Stimulated activated CD8-positive, alpha-beta memory T cell treated with anti-CD3 and anti-CD28 coated beads, Interleukin-7, amount 100 ng/mL, for 1 hour (primary cell): ENCODE measurements at places on chromosomes 3 and 15.

DNA sequence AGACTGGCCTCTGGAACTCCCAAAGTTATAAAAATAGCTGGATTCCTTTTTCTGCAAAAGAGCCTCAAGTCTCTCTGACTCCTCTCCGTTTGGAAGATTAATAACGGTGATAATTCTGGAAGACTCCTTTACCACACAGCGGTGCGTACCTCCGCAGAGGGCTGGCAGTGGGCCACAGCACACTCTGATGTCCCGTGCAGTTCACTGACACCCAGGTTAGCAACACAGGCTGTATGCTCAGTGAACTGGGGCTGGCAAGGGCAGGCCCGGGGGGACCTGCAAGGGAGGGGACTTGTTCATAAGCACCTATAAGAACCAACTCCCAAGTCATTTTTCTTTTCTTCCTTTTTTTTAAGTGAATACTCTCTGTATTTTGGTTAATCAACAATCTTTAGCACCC, 120.3 kb upstream of the TJP1 start:
- DNase-seq: no peak

GRCh38 chr15:57500256-57500655, 91.4 kb upstream of the MYZAP start:
- DNase-seq: no peak

GRCh38 chr3:139310474-139310933, 33.3 kb upstream of the MRPS22 start:
- no peak for DNase-seq

- DNase-seq: no peak
Measured at GRCh38 chr3:42025370-42026138, 63.7 kb upstream of the ULK4 start.

GRCh38 chr15:70920981-70921696, 28.5 kb downstream of the LRRC49 start:
- no peak for DNase-seq

GRCh38 chr3:42709621-42710020, 7.0 kb upstream of the HHATL start:
- DNase-seq: no peak

GRCh38 chr15:81091889-81092558, 42.0 kb upstream of the CFAP161 start:
- no peak for DNase-seq

- DNase-seq: no peak
Measured at GRCh38 chr3:105483476-105483875, 116.8 kb downstream of the ALCAM start.

- DNase-seq: peak; percentile 44
Measured at GRCh38 chr15:72319985-72320671, at the start of gene CELF6. Gene CELF6 (minus strand): TSS chr15:72320157. CDS start chr15:72319874, 283 bp downstream.

DNA sequence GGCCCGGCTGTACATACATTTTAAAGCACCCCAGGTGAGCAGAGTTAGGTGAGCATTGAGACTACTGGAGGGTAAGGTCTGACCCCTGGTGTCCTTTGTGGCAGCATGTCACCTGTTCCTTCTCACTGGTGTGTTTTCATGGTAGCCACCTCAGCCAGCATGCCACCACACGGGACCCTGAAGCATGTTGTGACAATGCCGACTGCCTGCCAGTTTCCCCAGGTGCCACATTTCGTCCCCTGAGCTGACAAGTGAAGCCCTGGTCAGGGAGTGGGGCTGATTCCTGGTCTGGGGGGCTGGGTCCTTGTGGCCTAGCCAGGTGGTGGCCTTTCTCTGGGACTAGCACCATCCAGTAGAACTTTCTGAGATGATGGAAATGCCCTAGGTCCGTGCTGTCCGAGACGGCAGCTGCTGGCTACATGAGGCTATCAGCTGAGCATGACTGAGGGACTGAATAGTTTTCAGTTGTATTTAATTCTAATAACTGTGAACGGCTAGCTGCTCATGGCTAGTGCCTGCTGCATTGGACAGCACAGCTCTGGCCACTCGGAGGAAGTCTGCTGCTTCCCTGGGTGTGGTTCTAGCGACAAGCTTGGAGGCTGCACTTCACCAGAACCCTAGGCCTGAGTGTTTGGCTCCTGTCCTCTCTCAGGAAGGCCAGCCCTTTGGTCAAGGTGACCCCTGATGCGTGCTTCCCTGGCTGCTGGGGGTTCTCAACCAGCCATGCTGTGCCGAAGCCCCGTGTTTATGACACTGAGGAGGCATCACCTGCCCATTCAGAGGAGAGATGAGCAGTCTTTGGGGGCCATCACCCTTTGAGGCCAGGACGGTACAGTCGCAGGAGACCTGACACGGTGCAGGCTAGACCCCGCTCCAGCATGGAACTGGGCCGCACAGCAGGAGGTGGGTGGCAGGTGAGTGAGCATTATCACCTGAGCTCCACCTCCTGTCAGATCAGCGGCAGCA, 3.9 kb downstream of the C3orf22 start:
- no peak for DNase-seq

DNA sequence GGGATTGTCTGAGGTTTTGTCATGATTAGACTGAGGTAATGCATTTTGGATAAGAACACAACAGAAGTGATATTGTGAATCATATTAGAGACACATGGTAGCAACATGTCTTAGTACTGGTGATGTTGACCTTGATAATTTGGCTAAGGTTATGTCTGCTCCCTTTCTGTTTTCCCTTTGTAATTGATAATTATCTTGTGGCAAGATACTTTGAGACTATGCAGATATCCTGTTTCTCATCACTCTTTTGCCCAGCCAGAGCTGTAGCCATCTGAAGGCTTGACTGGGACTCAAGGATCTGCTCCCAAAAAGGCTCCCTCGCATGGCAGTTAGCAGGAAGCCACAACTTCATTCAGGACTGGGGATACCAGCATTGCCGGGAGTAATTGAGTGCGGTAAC, 35.3 kb upstream of the LARS2 start:
- no peak for DNase-seq

DNA sequence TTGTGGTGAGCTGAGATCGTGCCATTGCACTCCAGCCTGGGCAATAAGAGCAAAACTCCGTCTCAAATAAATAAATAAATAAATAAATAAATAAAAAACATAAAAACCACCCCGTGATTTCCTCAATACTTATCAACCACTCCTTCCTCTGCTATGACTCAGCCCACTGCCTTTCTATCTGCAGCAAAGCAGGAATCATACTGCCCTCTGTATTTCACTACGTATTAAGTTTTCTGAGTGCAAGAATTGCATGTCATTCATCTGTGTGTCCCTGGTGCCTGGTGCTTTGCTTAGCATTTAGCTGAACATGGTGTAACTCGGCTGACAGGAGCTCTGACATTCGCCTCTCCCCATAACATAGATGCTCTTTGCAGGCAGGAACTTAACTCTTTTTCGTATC, 7.1 kb downstream of the LSG1 start:
- no peak for DNase-seq

DNA sequence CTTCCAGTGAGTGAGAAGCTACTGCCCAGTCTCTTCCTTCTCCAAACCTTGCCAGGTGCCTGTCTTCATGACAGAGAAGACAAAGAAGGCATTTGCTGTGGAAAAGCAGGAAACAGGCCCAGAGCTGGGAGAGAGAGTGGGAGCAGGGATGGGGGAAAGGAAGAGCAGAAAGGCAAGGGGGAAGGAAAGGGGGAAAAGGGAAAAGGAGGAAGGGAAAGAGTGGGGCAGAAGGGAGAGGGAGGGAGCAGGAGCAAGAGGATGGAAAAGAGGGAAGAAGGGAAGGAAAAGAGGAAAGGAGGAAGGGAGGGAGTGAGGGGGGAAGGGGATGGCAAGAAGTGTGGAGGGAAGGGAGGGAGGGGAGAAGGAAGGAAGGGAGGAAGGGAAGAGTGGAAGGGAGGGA, 121.2 kb upstream of the LINGO1 start:
- no peak for DNase-seq

GRCh38 chr3:106176734-106177133, 307.9 kb upstream of the CBLB start:
- peak; percentile 23 for DNase-seq

- DNase-seq: no peak
Measured at GRCh38 chr3:139323146-139323545, 20.7 kb upstream of the MRPS22 start.

DNA sequence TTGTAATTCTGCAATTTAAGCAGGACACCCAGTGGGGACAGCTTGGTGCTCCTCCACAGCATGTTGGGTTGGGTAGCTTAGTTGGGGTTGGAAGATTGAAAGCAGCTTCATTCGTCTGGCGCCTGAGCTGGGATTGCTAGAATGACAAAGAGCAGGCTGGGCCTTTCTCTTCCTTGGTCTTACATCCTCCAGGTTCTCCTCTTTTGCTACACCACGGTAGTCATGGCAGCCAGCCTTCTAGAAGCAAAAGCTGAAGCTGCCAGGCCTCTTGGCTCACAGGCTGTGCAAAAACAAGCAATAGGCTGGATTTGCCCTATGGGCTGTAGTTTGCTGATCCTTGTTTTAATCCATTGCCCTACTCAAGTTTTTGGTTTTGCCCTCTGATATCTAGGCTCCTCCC, 3.2 kb upstream of the ANXA2 start:
- DNase-seq: no peak

DNA sequence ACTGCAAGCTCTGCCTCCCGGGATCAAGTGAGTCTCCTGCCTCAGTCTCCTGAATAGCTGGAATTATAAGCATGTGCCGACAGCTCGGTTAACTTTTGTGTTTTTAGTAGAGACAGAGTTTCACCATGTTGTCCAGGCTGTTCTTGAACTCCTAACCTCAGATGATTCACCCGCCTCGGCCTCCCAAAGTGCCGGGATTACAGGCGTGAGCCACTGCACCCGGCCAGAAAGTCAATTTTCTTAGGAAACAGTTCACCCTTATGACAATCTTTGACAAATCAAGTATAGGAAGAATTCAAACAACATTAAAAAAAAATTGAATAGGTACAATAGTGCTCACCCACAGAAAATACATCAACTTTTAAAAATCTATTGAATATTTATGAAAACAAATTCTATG, 23.6 kb upstream of the DUT start:
- DNase-seq: no peak

DNA sequence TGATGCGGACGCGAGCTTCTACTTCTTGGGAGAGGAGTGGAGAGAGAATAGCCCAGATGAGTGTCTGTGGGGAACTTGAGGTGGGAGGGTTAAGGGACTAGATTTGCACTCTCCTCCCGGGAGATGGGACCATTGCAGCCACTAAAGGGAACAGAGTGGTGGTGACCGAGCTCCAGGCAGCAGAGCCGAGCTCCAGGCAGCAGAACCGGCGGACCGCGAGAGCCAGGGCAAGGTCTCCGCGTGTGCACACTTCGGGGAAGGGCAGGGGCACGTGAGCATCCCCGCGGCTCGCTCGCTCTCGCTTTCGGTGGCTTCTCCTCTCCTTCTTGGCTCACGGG, 1.1 kb downstream of the IGDCC3 start:
- DNase-seq: no peak

- no peak for DNase-seq
Measured at GRCh38 chr15:63048776-63049665, 6.5 kb downstream of the TPM1 start.

DNA sequence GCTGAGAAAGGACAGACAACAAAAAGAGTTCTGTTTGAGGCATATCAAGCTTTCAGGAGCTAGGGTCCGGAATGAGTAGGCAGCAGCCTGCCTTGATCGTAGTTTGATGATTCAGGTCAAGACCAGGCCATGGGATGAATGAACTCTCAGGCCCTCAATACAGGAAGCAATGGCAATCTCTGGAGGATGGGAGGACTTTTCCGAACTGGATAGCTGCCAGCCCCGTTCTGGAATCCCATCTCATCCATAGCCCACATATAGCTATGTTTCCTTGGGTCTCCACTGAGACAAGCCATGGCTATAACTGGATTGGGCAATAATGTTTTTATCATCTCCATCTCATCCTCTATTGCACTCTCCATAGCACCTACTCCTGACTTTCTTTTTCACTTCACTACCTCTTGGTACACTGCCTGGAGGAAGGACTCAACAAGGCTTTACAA, 12.8 kb downstream of the AHSG start:
- no peak for DNase-seq

- DNase-seq: no peak
Measured at GRCh38 chr3:14299767-14300166, 102.6 kb upstream of the SLC6A6 start.

DNA sequence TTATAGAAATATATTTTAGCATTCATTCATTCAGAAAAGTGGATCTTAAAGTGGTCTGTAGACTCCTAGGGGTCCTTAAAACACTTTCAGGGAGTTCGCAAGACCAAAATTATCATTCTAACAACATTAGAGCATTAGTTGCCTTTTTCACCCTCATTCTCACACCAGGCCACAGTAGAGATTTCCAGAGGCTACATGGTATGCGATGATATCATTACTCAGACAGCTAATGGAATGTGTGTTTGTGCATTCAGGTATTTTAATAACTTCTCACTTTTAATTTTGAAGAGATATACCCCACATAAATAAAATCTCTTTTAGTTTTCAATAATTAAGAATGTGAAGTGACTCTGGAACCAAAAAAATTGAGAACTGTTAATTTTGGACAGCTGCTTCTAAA, 206.9 kb downstream of the NSUN3 start:
- DNase-seq: no peak

GRCh38 chr3:13346481-13347389, 73.4 kb downstream of the NUP210 start:
- DNase-seq: peak; percentile 29

- DNase-seq: no peak
Measured at GRCh38 chr15:25792128-25792527, 71.0 kb downstream of the ATP10A start.

DNA sequence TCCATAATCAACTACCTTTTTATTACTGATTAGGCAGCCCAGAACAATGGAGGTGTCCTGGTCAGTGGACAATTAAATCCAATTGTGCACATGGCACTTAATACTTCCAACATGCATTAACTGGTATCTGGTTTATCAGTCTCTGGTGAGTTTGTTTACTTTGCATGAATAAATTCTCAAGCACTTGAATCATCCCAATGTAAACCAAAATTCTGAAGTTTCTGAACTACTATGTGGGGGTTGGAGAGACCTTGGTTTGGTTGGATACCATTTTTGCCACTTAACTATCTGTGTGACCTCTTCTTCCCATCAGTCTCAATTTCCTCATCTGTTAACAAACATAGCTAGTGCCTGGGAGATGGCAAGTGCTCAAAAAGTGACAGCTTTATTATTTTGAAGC, 70.5 kb upstream of the MAP4 start:
- DNase-seq: no peak

GRCh38 chr15:96115642-96116041, 214.9 kb upstream of the NR2F2 start:
- no peak for DNase-seq

DNA sequence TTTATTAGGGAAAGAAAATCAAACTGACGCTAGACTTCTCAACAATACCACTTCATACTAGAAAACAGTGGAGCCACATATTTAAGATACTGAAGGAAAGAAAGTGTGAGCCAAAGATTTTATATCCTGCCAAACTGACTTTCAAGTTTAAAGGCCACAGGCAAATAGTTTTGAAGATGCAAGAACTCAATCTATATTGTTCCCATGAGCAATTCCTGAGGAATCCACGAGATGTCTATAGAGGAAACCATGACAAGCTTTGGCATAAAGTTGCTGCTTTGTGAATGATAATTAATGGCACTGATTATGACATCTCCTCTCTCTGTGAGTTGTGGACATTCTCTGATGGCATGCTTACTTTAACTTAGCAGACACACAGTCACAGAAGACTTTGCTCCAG, 276.1 kb upstream of the GOLGA6L4 start:
- no peak for DNase-seq

- DNase-seq: no peak
Measured at GRCh38 chr15:33508703-33509102, 197.9 kb downstream of the RYR3 start.
